Fibroblast of mammary gland (primary cell): ENCODE measurements at places on chromosomes 2 and 18.

DNA sequence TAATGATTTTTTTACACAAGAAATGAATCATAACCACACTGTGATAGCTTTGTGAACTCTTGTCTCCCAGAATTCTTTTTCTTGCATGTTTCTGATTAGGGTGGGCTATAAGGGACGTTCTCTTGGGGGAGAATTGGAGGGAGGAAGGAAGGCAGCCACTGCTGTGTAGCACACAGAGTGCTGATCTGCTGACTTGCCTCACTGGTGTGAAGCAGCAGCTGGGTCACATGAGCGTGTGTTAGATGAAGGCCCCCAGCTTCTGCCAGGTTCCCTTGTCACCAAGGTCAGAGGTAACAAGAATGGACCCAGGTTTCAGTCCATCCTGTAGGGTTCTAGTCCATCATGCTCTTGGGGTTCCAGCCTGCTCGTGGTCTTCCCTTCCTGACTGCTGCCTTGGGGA lies 107.4 kb upstream of the GLI2 start:
- no peak for DNase-seq

GRCh38 chr18:34809451-34810072 lies 99.5 kb downstream of the DTNA start:
- DNase-seq, result peak; percentile 70

- no peak for DNase-seq
Measured at GRCh38 chr2:120177001-120177621, 46.1 kb downstream of the TMEM185B start.

DNA sequence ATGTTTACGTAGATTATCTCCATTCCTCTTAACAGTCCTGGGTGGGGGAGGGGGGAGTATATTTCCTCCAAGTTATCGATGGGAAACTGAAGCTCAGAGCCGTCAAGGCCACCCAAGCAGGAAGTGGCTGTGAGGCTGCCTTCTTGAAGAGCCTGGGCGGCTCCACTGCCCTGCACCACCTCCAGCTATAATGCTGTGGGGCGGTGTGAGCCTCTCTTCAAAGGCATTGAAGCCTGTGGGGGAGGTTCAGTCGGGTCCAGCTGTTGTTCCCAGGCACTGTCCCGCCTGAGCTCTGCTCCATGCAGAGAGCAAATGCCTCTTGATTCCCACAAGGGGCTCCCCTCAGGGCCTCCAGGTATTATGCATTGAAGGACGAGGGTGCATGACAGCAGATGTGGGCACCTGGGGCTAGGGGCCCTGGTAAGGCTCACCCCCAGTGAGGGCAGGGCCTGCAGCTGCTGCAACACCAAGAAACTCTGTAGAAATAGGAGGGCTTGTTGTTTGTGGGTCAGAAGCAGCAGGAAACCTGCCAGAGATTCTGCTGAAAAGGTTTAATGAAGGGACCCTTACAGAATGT lies 29.5 kb upstream of the LAPTM4A start:
- DNase-seq, result no peak

DNA sequence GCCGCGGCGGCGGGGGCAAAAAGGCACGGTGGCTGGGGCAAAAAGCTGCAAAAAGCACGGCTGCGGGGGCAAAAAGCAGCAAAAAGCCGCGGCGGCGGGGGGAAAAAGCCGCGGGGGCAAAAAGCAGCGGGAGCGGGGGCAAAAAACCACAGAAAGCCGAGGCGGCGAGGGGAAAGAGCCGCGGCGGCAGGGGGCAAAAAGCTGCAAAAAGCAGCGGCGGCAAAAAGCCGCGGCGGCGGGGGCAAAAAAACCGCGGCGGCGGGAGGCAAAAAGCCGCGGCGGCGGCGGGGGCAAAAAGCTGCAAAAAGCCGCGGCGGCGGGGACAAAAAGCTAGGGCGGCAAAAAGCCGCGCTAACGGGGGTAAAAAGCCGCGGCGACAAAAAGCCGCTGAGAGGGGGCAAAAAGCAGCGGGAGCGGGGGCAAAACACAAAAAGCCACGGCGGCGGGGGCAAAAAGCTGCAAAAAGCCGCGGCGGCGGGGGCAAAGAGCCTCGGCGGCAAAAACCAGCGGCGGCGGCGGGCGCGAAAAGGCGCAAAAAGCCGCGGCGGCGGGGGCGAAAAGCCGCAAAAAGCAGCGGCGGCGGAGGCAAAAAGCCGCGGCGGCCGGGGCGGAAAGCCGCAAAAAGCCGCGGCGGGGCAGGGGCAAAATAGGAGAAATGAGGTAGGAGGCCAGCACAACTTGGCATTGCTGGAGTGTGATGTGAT lies 123.4 kb downstream of the ANKRD30BL start:
- peak; percentile 0 for DNase-seq

GRCh38 chr2:43038696-43039094 lies 187.7 kb downstream of the ZFP36L2 start:
- no peak for DNase-seq

DNA sequence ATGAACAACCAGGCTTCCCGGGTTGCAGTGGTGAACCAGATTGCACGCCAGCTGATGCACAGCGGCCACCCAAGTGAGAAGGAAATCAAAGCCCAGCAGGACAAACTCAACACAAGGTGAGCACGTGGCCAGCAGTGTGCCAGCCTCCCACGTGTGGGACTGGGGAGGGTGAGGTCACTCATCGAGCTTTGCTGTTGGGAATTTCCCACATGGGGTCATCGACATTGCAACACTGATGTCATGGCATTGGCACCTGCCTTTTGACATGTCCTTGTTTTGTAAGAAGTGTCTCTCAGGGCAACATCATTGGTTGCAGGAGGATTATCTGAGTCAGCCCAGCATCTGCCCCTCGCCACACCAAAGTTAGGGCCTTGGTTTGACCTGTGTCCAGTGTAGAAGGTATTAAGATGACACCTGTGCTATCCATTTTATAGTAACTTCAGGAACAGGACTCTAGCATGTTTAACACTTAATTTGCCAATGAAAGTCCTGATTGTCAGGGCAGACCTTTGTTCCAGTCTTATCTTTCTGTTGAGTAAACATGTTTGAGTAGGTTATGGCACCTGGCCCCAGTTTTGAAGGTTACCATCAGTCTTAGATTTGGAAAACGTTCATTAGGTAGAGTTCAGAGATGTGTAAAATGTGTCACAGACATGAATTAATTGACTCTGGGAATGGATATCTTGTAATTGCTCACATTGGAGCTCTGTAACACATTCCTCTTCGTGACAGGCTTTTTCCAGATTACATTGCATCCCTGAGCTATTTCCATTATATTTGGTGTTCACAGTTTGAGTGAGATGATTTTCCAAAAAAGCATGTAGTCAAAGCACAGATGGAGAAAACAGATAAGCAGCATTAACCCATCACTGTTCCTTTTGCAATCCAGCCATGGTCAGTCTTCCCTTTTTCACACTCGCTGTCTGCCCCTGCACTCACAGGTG lies 93.3 kb upstream of the EML6 start:
- DNase-seq, result peak; percentile 78

DNA sequence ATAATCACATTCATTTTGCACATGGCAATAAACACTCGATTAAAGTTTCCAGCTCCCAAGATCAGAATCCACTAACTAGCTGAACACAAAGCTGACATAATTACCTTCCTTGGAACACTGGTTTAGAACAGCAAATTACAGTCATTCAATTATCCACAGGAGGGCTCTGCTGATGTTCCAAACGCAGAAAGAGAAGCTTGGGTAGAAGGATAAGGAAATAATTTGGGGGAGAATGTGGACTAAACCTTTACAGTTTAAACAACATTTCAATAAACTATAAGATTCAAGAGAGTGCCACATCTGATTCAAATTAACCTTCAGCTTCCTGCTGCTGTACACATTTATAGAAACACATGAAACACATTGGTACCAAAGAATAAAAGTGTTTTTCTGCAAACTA lies 67.8 kb upstream of the ARL4C start:
- peak; percentile 53 for DNase-seq

- DNase-seq, result peak; percentile 33
Measured at GRCh38 chr2:239326831-239327535, 73.8 kb downstream of the HDAC4 start.

DNA sequence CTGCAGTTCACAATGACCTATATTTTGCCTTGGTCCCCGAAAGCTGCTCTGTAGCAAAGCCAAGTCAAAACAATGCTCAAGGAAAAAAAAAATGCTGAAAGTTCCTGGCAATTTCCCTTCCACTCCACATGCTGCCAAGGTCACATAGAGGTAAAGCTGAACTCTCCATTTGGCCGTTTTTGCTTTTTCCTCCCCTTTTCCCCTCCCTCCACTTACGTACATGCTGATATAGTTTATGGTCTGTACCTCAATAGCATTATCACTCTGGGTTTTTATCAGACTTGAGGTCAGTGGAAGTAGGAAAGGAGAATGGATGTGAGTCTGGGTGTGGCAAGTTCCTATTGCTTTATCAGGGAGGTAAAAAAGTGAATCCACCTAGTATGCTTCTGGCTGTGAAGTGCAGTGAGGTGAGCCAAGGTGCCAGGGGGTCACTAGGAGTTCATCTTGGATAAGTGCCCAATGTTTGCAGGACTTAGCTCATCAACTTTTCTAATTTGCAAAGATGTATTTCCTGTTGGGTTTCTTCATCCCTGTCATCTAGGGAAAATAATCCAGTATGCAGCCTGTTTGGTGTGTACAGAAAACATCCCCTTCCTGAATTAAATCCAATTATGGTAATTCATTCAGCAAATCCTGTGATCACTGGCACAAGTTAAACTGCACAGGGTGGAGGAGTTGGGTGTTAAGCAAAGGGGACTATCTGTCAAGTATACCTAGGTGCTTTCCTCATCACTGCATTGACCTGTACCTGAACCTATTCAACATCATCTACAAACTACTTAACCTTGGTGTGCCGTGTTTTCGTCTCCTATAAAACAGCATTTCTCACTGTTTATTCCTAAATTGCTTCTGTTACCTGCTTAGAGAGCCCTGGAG lies 124.3 kb upstream of the CYP26B1 start:
- no peak for DNase-seq

GRCh38 chr2:46555011-46555410 lies 75.6 kb downstream of the TMEM247 start:
- DNase-seq, result no peak

DNA sequence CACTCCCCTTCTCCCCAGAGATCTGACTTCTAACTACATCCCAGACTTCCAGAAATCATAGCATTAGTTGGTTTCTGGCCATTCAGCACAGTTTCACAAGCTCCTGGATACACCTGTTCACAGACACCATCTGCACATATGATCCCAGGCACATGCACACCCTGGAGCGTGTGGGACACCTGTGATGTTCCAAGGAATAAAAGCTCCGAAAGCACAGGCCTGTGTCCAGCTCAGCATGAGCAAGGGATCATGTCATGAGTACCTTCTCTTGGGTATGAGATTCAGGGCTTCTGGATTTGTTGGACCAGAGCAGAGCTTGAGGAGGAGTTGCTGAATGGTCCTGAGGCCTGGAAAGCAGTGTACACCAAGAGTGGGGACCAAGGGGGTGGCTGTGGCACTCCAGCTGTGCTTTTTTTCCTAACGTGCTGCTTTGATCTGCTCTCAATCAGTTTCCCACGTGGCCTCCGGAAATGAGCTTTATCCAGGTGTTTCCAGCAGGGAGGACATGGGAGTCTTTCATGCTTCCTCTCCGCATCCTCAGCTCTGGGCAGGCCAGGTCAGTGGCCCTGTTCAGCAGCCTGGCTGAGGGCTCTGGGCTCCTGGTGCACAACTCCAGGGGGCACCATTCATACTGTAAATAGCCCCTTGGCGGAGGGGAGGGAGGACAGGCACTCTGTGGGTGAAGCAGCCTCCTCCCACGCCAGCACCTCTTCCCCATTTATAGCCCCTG lies 1.8 kb downstream of the DYSF start:
- no peak for DNase-seq

- DNase-seq, result no peak
Measured at GRCh38 chr2:190827720-190828119, 52.9 kb upstream of the GLS start.

DNA sequence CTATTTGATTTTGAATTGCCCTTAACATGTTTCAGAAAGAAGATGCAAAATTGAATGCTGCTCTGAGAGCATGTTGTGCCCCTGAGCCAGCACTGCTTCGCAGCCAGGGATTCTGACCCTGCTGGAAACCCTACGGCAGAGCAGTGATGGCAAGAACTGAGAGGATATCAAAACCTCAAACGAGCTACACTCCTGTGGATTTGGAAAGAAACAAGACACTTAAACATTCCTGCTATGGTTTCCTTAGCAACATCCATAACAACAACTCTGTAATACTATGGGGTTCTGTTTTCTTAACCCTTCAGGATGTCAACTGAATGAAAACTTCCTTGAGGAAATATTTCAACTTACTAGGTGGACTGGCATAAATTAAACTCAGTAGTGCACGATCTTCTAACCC lies 649.1 kb downstream of the NYAP2 start:
- peak; percentile 69 for DNase-seq

- no peak for DNase-seq
Measured at GRCh38 chr2:40758401-40759155, 306.7 kb upstream of the SLC8A1 start.

DNA sequence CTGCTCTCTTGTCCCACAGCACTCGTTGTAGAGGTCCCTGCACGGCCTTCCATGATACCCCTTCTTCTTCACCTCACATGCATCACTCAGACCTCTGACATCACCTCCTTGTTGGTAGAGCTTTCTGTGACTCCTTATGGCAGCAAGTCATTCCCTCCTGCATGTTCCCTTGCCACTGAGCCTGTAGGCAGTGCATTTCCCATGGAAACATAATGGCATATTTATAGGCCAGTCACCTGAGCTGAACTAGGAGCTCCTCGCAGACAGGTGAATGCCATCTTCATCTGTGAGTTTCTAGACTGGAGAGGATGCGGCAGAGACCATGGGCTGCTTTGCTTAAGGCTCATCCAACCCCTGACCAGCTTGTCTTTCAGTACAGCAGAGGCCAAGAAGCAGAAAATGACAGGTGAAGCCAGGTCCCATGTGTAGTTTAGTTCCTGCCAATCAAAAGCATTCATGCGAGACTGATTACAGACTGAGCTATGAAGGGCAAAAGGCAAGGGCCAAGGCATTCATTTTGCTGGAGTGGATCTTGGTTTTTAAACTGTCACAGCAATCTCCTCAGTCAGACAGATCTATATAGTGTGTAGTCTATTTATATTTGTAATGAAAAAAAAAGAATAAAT lies 59.4 kb upstream of the NEDD4L start:
- no peak for DNase-seq

- no peak for DNase-seq
Measured at GRCh38 chr18:60112369-60112768, 212.6 kb downstream of the PMAIP1 start.

GRCh38 chr2:121698318-121698930 lies 38.3 kb downstream of the NIFK start:
- no peak for DNase-seq

DNA sequence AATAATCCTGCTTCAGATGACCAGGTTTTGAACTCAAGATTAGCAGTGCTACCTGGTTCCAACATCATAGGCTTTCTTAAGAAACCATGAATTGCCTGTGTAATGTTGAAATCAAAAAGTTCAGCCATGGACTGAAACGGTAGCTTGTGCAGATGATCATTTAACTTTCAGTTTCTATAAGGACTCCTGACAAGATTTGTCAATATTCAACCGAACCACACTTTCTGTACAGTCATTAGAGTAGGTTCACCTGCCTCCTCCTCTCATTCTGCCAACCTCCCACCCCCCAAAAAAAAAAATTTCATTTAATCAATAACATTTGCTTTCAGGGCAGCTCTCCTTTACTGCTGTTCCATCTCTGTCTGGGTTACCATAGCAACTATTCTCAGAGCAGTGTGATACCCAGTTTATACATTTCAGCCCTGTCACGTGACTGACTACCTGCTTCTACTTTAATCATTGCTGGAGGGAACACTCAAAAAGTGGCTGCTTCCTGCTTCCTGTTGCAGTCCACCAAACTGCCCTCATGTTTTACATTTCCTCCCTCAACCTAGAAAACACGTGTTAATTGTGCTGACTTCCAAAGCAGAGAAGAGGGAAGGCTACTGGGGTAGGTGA lies 275.5 kb downstream of the SS18 start:
- no peak for DNase-seq
